ENCODE measurements at places on chromosomes 1 and 21. TPM values are rescaled to one million over a fixed set of nuclear protein-coding genes. Genes with fewer than 3 reads are reported as not detected.

The RGS13 gene
- total RNA-seq: not detected

DNA sequence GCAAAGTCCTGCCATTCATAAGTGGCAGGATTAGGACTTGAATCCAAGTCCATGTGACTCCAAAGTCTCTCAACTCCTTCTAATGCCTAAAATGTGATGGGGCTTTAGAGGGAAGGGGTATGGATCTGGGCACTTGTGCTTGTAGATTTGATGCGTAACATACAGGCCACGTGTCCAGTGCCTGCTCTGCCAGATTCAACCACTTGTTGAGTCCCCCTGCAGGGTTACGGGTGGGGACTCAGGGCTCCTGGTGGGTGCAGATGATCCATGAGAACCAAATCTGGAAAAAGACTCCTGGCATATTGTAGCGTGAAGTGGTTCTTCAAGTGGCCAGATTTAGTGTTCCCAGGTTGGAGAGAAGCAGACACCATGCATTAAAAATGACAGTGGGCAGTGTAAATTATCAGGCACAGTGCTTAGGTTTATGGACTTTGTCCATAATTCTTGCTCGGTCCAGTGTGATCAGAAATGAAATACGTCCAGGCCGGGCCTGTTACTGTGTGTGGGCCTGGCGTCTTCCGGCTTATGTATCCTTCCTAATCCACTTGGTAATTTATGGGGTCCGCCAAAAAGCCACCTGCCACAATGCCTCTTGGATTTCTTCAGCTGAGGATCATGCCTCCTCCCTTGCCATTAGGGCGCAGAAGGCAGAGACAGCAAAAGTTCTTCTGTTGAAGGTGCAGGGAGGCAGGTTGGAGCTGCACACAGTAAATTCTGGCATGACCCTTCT is 51.2 kb upstream of the LRP8 start:
- ATAC-seq: no peak

GRCh38 chr1:215375381-215375780 is 191.7 kb upstream of the KCTD3 start:
- ATAC-seq: no peak

DNA sequence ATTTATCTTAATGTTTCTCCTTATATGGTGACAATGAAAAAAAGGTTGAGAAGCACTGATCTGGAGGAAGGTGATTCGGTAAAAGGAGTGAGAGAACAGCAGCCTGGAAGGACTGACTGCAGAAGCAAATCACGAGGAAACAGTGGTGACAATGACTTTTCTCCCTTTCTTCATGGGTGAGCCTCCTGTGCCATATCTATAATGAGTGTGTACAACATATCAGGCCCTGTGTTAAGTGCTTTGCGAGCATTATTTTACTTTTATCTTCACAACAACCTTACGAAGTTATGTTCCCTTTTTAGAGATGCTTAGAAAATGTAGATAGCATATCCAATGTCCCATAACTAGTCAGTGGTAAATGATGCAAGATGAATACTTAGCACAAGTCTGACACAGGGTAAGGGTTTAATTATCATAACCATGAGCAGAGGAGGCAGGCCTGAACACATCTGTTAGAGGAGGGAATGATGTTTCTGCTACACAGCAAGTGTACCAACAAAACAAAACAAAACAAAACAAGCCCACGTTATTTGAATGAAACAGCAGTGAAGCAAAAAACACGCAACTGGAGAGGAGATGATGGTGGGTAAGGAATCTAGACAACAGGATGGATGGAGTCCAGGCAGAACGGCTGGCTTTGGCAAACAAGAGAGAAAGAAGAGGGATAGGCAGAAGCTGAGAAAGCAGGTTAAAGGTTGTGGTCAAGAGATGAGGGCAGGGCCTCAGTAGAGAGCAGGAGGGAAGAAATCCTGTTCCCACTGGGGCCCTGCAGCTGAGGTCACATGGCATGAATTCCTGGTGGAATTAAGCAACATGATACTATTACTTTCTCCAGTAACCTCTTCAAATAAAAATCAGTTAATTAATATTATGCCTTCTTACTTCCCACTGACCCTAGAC is 29.6 kb downstream of the GNG12 start:
- ATAC-seq: peak; percentile 57

DNA sequence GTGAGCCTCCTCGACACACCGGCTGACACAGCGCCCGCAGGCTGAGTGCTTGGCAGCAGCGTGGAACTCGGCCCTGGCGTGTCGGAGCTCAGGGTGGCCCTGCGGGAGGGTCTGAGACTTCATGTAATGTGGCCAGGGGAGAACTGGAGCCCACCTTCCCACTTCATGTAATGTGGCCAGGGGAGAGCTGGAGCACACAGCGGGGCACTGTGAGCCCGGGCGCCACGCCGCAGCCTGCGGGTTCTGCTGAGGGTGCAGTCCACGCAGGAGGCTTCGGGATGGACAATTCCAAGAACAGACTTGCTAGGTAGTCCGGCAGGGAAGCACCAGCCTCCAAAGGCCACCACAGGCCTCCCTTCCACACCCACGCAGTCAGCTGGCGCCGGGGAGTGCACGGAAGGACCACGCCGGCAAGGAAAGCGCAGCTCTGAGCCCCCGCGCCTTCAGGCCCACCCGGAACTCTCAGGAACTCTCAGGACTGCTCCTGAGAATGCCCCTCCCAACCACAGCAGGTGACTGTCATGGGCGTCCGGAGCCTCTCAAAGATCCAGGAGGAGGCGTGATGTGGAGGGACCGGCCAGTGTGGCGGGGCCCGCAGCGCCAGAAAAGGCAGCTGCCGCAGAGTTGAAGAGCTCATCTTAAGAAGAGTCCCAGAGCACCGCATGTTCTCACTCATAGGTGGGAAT is 19.3 kb upstream of the ADARB1 start:
- no peak for ATAC-seq

DNA sequence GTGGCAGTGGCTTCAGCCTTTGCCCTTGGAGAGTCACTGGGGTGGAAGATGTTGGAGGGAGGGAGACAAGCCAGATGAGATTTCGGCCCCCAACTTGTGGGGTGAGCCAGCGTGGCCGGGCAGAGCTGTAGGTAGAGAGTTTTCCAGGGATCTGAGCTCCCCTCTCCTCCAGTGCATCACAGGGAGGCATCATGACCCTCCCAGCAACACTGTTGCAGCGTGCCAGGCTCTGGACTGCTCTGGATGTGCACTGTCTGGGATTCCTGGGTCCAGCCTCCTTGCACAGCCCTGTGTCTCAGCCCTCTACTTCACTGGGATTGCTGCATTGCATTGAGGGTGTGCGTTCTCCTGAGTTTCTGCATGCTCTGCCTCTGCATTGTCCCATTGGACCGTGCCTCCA is 8.9 kb downstream of the PTPRU start:
- ATAC-seq: no peak

The ASCL5 gene
- total RNA-seq: not detected

The LRRC38 gene
- total RNA-seq: not detected

The MMEL1 gene
- 2.3 TPM for total RNA-seq

DNA sequence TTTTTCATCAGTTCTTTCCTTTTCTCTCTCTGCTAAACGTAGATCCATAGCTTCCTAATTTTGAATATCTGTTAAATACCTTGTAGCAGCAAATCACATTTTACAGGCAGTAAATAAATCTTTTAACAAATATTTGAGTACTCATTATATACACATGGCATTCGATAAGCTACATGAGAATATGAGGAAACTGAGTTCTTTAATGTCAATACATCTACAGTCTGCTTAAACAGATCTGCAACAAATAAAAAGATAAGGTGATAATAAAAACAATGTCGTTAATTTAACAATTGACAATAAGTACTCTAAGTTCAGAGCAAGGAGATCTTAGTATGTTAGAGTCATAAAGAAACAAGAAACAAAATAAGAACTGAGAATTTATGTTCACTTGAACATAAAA is 42.9 kb downstream of the SELENOF start:
- ATAC-seq: no peak

- peak; percentile 74 for ATAC-seq
These were observed 39.1 kb upstream of the FHAD1 start for GRCh38 chr1:15207829-15208429.

The CD2 gene
- total RNA-seq: 1.3 TPM

DNA sequence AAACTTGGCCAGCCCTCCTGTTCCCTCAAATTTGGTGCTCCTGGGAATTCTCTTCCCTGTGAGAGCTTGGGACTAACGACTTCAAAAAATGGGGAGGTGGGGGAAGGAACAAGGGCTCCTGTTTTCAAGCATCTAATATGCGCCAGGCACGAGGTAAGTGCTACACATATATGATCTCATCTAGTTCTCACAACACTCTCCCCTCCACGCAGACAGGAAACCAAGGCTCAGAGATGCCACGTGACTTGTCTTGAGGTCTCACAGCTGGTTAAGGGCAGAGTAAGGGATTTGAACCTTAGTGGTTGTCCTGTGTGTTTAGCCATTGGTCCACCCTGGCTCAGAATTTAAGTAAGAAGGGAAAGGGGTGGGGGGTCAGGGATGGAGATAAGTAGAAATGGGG is 125.9 kb downstream of the DMRTB1 start:
- ATAC-seq: no peak

GRCh38 chr1:245585252-245585959 is 430.6 kb downstream of the KIF26B start:
- no peak for ATAC-seq

- no peak for ATAC-seq
These were observed 196.7 kb downstream of the HLX start for GRCh38 chr1:221075911-221076310.

The HHIPL2 gene
- 0.08 TPM for total RNA-seq

DNA sequence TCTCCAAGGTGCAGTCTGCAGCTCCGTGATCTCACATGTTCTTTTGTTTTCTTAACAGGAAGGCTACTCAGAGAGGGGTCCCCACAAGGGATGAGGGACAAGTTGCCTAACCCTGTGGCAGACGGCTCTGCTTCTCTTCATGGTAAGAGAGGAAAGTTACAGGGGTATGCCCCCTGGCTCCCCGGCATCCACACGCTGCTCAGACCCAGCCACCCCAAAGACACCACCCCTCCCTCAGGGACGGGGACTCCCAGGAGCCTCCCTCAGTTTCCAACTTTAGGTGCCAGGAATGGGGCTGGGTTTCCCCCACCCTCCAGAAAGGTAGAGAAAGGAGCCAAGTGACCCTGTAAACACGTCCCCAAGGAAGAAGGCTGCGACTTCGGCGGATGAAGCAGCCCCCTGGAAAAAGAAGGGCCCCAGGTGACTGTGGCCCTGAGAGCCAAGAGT is 19.7 kb downstream of the OPTC start:
- no peak for ATAC-seq

The TTC13 gene
- total RNA-seq: 6.6 TPM

GRCh38 chr1:201724039-201724765 is 104.8 kb upstream of the IPO9 start:
- ATAC-seq: no peak

GRCh38 chr21:26273686-26274313 is 103.2 kb upstream of the APP start:
- no peak for ATAC-seq

DNA sequence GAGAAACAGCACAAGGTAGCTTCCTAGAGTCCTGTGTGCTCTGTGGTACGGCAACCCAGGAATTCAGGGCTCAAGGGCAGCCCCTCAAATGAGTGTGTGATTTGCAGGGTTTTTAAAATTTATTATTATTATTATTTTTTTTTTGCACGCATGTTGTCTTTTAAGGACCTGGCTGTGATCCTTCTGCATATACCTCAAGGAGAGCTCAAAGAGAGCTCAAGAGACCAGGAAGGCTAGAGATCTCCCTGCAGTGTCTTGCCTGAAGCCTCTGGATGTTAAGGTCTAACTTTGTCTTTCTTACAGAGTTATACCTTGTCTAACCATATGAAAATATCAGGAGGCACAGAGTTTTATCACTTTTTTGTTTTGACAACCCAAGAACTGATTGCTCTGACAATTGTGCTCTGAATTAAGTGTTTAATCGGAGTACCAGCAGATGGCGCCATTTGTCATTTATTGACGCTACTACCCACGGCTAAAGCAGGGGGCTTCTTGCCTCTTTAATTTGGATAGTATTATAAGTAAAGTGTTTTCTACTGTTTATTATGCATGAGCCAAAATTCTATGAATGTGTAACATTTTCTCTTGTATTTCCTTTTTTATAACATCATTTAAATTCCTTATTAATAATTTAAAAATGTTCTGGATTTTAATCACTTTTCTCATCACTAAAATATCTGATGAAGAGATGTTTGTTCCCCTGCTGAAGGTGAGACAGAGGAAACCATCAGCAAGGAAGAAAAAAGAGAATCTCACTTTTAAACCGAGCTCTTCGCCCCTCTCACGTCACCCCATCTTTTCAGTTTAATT is 35.8 kb upstream of the LMO4 start:
- ATAC-seq: no peak

GRCh38 chr1:172324086-172324485 is 96.4 kb upstream of the C1orf105 start:
- no peak for ATAC-seq

The GBP7 gene
- not detected for total RNA-seq

The NUDT4B gene
- total RNA-seq: not detected

GRCh38 chr1:111553196-111553595 is 49.8 kb upstream of the ADORA3 start:
- no peak for ATAC-seq

GRCh38 chr1:198544265-198544664 is 3.8 kb upstream of the ATP6V1G3 start:
- no peak for ATAC-seq

- no peak for ATAC-seq
These were observed 43.1 kb upstream of the CCSAP start for GRCh38 chr1:229385853-229386456.

The TLCD4 gene
- 0.32 TPM for total RNA-seq

DNA sequence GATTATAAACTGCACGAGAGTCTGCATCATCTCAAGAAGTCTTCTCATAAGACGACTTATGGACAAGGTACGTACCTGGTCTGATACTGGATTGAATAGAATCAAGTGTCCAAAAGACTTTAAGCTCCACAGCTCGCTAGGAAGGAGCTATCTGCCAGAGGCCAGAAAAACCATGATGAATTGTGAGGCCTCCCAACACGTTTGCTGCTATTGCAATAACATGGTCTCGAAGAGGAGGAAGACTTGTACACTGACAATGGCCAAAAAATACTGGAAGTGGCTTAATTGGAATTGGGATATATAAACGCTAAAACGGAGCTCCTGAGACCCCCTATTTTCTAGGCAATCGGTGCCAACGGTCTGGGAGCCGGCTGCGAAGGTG is 534 bp downstream of the DNAJC28 start:
- ATAC-seq: peak; percentile 13

GRCh38 chr1:190022709-190023108 is 455.0 kb downstream of the BRINP3 start:
- peak; percentile 36 for ATAC-seq

The KRTAP19-1 gene
- not detected for total RNA-seq

GRCh38 chr1:232166942-232167341 is 463.0 kb downstream of the SIPA1L2 start:
- ATAC-seq: no peak

Data from esophagus mucosa (tissue), 1 donor.